ENCODE measurements at places on chromosomes 13 and 19.

GRCh38 chr19:12757544-12758274 is 6.1 kb downstream of the BEST2 start:
- no peak for DNase-seq

DNA sequence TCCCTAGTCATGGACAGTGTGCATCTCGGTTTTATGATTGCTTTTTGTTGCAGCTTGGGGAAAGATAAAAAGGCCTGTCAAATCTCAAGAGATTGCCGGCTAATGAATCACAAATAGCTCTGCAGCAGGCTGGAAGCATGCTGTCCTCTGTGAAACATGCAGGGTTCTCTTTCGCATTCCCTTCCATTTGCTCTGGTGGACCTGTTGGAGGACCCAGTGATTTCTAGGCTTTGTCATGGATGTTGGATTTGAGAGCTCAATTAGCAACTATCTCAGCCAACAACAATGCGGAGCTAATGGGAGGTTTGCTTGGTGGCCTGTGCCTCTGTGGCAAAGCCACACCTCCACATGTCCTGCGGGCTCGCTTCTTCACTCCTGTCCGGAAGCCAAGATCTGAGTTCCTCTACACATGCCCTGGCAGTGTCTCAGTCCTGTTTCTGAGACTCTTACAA is 418.1 kb upstream of the ARGLU1 start:
- no peak for DNase-seq

- no peak for DNase-seq
Measured at GRCh38 chr13:32430018-32430747, 2.3 kb upstream of the N4BP2L1 start.

DNA sequence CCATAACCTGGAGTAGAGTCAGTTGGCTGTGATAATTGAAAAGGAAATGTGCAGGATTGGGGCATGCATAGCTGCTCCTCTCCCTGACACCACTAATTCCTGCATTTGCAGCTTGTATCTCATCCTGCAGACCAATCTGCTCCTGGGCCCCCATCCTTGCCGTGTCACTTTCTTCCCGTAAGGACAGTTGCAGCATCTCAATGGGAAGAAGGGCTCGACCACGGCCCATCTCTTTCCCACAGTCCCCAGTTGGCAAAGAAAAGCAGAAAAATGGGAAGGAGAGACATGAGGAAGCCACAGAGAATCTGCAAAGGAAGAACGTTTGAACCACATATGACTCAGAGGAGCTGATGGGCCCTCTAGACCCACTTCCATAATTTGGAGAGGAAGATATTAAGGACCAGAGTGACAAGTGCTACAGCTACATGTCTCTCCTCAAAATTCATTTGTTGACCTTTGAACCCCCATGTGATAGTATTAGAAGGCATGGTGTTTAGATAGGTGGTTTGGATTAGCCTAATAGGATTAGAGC is 1.8 kb upstream of the SIGLEC12 start:
- DNase-seq, result no peak

DNA sequence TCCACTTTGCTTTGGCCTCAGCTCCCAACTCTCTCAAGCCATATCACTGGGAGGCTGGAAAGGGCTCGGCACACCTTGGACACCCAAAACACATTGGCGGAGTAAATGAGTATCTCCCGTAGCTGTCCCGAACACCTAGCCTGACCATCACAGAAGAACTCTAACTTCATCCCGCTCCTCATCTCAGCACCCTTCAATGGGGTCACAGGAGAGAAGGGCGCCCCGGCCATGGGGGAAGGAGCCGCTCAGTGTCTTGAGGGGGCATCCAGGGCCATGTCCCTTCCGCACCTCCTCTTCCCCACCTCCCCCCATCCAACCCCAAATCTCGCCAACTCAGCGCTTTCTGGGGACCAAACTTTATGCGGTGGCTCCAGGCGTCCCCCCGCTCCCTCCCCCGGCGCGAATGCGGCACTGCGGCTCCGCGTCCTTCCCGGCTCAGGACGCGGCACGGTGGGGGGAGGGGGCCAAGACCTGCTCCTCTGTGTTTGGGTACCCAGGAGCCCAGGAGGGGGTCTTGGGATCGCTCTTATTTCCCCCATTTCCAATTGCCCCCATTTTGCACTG is 3.0 kb downstream of the KCNC3 start:
- DNase-seq, result no peak

DNA sequence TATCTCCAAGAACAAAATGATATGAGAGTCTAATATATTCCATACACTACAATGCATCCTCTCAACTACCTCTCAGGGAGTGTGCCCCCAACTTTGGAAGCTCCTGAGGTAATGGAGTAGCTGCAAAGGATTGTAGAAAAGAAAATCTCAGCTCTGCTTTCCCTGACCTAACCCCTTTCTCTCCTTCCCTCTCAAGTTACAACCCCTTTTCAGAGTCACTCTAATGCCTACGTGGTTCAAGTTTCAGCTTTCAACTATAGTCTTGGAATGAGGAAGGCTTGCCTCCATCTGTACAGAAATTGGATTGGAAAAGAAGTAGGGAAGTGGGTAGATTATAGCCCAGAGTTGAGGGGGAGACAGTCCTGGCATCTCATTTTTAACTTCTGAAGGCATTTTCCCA is 256.0 kb downstream of the PCDH9 start:
- peak; percentile 13 for DNase-seq

- DNase-seq, result no peak
Measured at GRCh38 chr19:6092329-6093286, 17.7 kb downstream of the RFX2 start.

DNA sequence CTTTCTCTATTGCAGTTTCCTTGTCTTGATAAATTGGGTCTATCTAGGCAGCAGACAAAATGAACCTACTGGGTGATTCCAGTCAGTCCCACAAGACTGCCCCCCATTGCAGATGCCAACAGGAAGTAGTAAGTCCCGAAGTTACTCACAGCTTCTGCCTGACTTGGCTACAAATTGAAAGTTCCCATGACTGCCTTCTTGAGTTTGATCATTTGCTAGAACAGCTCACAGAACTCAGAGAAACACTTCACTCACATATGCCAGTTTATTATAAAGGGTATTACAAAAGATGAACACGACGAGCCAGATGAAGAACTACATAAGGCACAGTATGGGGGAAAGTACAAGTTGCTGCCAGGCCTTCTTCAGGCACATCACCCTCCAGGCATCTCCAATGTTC is 50.0 kb downstream of the TEX26 start:
- no peak for DNase-seq

DNA sequence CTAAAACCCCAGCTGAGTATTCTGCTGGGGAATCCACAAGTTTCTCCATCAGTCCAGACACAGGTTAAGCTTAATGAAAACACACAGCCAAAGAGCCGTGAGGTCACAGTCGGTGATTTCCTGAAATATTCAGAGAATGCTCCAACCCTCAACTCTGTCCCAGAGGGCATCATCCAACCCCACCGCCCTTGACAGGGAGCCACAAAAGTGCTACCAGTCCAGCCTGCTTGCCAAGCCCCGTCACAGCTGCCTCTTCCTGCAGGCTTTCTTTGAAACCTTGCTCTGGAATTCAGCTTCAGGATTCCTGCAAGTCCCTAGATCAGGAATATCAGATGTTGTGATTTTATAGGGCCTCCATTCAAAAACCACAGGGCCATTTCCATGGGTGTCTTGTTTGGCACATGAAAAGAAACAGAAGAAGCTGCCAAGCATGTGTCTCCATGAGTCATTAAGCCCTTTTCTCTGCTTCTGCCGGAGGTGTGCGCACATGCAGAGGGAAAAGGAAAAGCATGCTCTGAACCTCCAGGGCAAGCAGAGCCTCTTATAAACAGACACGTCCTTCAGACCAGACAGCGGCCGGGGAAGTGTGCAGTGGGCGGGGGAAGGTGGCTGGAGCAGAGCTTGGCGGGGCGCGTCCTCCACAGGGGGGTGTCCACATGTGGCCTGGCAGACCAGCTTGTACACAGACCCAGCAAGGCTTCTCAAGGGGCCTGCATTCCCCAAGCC is 164.7 kb downstream of the KATNAL1 start:
- DNase-seq, result peak; percentile 97

GRCh38 chr13:32748305-32748704 is 162.1 kb downstream of the PDS5B start:
- no peak for DNase-seq

- peak; percentile 15 for DNase-seq
Measured at GRCh38 chr13:84208246-84208910, 326.1 kb upstream of the SLITRK1 start.

DNA sequence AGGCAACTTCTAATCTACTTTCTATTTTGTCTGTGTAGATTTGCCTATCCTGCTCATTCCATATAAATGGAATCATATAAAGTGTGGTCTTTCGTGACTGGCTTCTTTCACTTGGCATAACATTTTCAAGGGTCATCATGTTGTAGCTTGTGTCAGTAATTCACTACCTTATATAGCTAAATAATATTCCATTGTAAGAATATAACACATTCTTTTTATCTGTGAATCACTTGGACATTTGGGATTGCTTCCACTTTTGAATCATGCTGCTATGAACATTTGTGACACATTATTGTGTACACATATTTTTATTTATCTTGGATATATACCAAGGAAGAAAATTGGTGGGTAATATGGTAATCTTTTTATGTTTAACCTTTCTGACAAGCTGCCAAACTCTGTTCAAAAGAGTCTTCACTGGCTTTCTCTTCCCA is 89.0 kb upstream of the CSNK1A1L start:
- peak; percentile 78 for DNase-seq

GRCh38 chr13:39789451-39789850 is 134.0 kb downstream of the COG6 start:
- DNase-seq, result no peak

GRCh38 chr13:95485045-95485517 is 67.4 kb upstream of the CLDN10 start:
- no peak for DNase-seq

DNA sequence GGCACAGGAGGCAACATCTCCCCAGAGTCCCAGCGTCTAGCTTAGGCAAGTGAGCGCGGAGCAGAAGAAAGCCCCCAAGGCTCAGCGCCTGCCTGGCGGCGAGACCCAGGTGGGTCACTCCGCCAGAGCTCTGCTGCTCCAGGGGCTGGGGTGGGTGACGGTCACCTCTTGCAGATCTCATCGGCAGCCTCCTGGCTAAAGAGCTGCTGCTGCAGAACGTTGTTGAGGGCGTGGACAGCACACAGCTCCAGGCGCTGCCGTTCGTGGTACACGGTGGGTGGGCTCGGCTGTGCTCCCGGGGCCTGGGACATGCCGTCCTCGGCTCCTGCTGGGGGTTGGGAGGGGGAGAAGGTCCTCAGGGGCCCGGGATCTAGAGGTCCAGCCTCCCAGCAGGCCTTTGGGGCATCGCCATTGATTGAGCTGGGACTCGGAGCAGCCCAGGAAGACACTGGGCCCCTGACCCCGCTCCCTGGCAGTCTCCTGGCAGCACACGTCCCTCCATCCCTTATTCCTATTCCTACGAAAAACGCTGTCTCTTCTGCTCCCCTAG is 795 bp downstream of the JOSD2 start:
- no peak for DNase-seq

DNA sequence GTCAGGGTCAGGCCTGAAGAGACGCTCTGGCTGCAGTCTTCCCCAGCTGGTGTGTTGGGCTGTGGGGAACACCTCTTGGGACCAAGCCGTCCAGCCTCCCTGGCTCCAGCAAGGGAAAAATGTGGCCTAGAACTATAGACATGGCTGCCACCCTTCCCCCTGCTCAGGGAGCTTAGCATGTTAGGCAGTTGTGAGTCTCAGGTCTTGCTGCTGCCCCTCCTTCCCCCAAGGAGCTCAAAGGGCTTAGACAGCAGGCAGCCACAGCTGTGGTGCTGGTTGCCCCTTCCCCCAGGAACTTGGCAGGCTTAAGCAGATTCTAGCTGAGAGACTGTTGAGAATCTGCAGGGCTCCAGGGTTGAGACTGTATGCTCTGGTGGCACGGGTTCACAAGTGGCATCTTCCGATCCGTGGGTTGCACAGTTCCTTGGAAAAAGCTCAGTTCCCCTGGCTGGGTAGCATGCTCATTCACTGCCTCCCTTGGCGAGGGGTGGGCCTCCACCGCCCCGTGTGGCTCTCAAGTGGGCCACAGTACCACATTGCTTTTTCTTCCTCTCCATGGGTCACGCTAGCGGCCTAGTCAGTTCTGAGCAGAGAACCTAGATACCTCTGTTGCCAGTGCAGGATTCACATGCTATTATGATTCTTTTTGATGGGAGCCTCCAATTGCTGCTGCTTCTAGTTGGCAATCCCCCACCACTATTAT is 1258.6 kb downstream of the OLFM4 start:
- DNase-seq, result no peak

GRCh38 chr13:61830475-61830874 is 414.8 kb upstream of the PCDH20 start:
- DNase-seq, result no peak

- no peak for DNase-seq
Measured at GRCh38 chr19:40360708-40361241, 12.3 kb downstream of the PLD3 start.

DNA sequence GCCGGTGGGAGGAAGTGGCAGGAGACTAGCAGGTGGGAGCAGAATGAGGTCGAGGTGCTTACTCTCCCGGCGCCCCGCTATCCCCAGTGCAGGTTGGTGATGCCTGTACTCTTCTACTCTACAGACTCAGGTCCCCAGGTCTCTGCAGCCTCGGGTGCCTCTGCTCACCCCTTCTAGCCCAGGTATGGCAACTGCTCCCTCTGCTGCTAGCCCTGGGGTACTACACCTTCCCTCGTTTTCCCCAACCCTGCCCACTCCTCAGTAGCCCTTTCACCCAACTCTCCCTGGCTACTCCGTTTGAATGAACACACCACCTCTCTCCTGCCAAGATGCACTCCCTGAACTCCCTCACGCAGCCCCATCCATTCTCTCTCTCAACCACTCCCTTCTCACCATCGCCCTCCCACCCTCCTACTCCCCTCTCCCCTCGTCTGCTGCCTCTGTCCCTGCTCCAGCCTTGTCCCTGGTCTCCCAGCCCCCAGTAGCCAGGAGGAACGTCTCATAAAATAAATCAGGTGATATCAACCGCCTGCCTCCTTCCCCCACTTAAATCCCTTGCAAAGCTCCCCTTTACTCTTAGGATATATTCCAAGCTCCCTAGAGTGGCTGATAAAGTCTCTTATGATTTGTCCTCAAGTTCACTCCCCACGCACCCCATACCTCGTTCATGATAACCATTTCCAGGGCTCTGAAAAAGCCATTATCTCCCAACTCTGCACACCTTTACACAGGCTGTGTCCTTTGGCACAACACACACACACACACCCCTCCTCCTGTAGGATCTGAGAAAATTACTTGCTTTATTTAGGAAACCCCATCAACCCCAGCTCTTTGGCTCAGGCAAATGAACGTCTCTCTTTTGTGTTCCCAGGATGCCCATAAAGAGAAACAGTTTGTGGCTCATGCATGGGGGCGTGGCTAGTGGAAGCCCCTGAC is 8.2 kb upstream of the MEIS3 start:
- no peak for DNase-seq

DNA sequence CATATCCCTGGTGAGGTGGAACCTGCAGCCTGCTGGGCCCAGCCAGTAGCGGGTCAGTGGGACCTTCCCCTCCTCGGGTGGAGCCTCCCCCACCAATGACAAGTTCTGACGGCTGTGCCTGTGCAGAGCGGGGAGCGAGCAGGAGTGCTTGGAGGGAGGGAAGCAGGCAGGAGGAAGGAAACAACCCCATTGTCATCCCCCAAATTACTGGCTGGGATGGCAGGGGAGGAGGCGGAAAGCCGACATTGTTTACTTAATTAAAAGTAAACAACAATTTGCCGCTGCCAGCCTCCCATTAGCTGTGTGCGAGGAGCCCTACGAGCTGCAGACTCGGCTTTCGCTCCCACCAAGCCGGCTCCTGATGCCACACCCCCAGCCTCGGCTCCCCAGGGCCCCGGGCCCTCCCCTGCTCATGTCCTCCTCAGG is 45.5 kb downstream of the LYL1 start:
- DNase-seq, result no peak

GRCh38 chr19:29527500-29528328 is 1.9 kb downstream of the VSTM2B start:
- DNase-seq, result no peak

GRCh38 chr13:101967781-101968180 is 434.1 kb downstream of the FGF14 start:
- DNase-seq, result no peak

All from skeletal muscle cell (primary cell).